Ascending aorta (tissue), 2 donors: ENCODE measurements at places on chromosomes 13 and 19.
A peak's percentile ranks its signal among the peaks of the same experiment; 100 is the strongest.

- DNase-seq: no peak
- no peaks in the 10 kb centered on the region for H3K27me3 ChIP-seq
Observed at GRCh38 chr13:73898276-73898675, 235.9 kb downstream of the KLF12 start.

DNA sequence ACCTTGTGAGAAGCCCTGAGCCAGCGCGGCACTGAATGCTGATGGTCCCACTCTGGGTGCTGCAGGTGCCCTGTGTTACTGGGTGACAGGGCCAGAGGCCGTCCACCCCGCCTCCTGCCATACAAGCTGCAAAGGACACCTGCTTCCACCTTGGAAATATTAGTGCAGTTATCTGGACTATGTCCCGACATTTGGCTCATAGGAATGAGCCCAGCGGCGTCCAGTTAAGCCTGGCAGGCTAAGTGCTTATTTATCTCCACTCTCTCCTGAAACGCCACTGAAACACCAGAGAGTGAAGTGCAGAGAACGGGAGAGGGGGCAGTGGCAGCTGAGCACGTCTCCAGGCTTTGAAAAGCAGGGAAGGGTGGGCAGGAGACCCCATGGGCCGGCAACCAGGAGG, 145.8 kb downstream of the KDM4B start:
- H3K4me3 ChIP-seq: no peak overlapping the region
- no peak for DNase-seq
- peaks cover 52% of the 10 kb centered on the region for H3K36me3 ChIP-seq

DNA sequence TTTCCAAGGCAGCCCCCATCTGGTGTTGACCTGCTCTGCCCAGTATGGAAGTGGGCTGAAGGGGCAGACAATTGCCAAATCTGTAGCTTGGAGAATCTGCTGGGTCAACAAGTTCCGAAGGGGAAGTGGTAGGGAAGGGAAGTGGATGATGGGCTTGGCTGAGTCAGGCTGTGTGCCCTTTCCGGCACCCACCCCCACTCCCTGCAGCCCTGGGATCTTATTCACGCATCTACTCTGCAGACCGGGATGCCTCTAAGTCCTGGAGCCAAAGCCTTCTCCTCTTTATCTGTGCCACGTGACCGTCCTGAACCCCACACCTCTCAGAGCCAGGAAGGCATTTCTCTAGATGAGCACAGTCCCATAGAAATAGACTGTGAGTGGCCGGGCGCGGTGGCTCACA, 7.5 kb upstream of the C5AR2 start:
- H3K4me1 ChIP-seq: no peaks in the 10 kb centered on the region
- no peak overlapping the region for H3K27ac ChIP-seq
- H3K27me3 ChIP-seq: no peaks in the 10 kb centered on the region
- H3K36me3 ChIP-seq: no peaks in the 10 kb centered on the region
- H3K4me3 ChIP-seq: no peak overlapping the region

DNA sequence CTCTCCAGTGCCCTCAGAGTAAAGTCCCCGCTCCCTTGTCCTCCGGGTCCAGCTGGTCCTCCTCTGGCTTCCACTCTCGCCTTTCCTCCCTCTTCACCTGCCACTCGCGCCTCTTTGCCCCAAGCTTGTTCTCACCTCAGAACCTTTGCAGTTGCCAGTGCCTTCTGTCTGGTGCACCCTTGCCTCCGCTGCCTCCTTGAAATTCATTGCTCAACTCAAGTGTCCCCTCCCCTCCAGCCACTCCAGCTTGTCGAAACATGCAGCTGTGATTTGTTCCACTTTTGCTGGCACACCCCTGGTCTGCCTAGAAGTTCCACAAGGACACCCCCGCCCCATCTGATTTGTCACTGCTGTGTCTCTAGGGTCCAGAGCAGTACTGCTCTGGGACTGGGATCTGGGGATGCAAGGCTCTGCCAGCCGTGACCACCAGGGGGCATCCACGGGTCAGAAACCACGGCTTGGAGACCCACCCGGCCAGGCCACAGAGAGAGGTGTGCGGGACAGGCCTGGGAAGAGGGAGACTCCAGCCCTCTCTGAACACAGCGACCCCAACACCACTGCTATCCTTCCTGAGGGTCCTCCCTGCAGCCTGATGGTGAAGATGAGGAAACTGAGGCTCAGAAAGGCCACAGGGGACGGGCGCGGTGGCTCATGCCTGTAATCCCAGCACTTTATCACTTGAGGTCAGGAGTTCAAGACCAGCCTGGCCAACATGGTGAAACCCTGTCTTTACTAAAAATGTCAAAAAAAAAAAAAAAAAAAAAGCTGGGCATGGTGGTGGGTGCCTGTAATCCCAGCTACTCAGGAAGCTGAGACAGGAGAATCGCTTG, 49.9 kb downstream of the AP1M1 start:
- no peak overlapping the region for H3K4me3 ChIP-seq
- peak; percentile 93 for DNase-seq
- no peaks in the 10 kb centered on the region for H3K36me3 ChIP-seq
- H3K27me3 ChIP-seq: no peaks in the 10 kb centered on the region
- no peak overlapping the region for H3K27ac ChIP-seq
- peaks cover 5% of the 10 kb centered on the region for H3K4me1 ChIP-seq

DNA sequence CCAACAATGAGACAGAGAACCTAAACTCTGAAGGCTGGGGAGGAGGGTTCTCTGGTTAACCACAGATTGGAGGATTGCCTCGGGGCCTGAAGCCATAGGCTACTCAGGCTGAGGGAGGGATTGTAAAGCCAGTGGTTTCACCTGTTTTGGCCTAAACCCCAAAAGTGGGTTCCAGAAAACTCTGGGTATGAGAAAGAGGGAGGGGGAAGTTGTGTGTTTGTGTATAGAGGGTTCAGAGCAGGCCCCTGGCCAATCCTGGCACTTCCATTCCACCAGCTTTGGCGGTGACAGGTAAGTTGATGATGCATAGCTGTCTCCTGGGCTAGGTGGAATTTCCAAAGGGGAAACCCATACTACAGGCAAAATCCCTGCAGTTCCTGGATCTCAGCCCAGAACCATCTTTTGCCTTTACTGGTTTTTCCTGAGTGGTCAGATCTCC, 13.5 kb upstream of the CCDC97 start:
- H3K27me3 ChIP-seq: no peaks in the 10 kb centered on the region
- DNase-seq: no peak
- H3K27ac ChIP-seq: peak overlapping the region; percentile 87
- peaks cover 83% of the 10 kb centered on the region for H3K36me3 ChIP-seq
- H3K4me3 ChIP-seq: no peak overlapping the region

GRCh38 chr13:113327391-113327765, 30.3 kb downstream of the LAMP1 start:
- no peaks in the 10 kb centered on the region for H3K4me1 ChIP-seq
- no peak for DNase-seq

GRCh38 chr19:42010245-42011126, 16.5 kb upstream of the ATP1A3 start:
- DNase-seq: no peak
- H3K4me3 ChIP-seq: no peak overlapping the region
- H3K36me3 ChIP-seq: peaks cover 13% of the 10 kb centered on the region

DNA sequence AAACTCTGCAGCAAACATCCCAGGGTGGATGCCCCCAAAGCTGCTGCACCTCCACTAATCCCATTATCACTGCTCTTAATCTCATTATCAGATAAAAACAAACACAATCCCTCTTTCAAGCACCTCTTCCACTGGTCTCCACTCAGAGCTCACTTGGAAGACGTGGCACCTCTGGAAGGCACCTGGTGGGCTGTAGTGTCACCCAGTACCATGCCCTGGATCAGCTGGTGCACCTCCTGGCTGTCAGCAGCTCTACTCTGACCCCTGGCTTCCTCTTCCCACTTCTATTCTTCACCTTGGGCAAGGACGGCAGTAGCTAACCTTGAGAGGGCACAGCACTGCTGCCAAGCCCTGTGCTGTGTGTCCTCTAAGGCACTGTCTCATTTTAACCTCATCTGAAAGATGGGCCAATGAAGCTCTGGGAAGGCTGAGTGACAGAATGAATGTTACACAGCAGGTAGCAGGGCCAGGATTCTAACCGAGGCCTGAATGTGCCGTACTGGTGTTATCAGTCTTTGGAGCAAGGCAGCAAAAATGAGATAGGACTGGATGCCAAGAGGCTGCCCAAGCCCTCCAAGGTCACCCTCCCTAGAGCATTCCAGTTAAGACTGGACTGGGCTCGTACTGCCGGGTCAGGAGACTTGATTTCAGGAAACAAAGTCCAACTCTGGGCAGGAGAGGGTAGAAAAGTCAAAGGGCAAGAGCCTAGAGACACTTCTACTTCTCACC, 7.4 kb downstream of the BRD4 start:
- peak overlapping the region; percentile 74 for H3K27ac ChIP-seq
- H3K27me3 ChIP-seq: no peaks in the 10 kb centered on the region
- peak overlapping the region; percentile 34 for H3K4me3 ChIP-seq
- DNase-seq: no peak

- no peak for DNase-seq
- H3K4me1 ChIP-seq: peaks cover 14% of the 10 kb centered on the region
- peak overlapping the region; percentile 2 for H3K27ac ChIP-seq
- no peaks in the 10 kb centered on the region for H3K27me3 ChIP-seq
Observed at GRCh38 chr19:19448238-19448544, 42.7 kb downstream of the GATAD2A start.

DNA sequence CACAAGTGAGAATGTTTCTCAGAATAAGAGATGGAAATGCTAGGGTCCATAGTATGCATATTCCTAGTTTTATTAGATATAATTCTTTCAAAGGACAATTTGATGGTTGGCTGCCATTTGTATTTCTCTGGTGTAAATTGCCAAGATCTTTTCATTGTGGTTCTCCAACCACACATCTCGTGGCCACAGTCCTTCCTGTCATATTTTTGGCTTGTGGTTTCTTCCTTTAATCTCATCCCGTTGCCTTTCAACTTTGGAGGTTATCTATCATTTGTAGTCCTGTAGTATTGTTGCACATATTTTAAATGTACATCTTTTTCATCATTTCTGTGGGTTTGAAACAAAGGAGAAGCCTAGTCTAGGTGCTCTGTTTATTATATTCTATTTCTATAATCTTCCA, 61.2 kb downstream of the WASF3 start:
- no peak for DNase-seq
- H3K36me3 ChIP-seq: no peaks in the 10 kb centered on the region
- no peak overlapping the region for H3K27ac ChIP-seq
- H3K27me3 ChIP-seq: no peaks in the 10 kb centered on the region
- no peak overlapping the region for H3K4me3 ChIP-seq

DNA sequence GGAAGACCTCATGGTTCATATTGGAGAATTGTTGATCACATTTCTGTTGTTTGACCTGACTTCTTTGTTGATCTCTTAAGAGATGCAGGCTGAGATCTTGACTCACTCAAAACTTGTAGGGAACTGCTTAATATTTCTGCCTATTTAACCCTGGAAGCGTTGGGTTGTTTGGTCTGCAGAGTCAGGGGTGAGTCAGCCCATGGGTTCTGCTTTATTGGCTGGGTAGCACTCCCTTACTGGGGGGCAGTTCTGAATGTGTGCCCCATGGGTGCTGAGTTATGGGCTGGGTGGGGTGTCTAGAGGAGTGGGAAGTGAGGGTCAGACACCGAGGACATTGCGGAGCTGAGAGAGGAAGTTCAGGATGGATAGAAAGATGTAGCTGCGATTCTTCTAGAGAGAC, 87.9 kb downstream of the LRCH1 start:
- H3K4me1 ChIP-seq: peaks cover 63% of the 10 kb centered on the region
- peak; percentile 71 for DNase-seq
- peak overlapping the region; percentile 68 for H3K27ac ChIP-seq

DNA sequence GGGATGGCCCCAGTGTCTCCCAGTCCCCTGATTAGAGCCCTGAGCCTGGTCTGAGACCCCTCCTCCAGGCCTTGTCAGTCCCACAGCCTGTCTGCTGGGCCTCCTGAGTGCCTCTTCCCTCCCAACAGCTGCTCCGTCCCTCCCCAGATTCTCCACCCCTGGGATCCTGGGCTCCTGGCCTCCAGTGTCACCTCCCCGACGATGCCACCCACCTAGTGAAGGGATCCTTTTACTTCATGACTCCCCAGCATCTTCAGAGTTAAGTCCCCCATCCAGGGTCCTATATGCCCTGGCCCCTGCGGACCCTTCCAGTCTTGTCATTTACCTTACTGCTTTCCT, 4.4 kb upstream of the PRX start:
- peaks cover 4% of the 10 kb centered on the region for H3K36me3 ChIP-seq
- no peaks in the 10 kb centered on the region for H3K27me3 ChIP-seq
- H3K4me3 ChIP-seq: no peak overlapping the region
- H3K27ac ChIP-seq: peak overlapping the region; percentile 31
- H3K4me1 ChIP-seq: peaks cover 13% of the 10 kb centered on the region

- H3K4me1 ChIP-seq: peaks cover 19% of the 10 kb centered on the region
- no peak for DNase-seq
- H3K36me3 ChIP-seq: no peaks in the 10 kb centered on the region
- peak overlapping the region; percentile 36 for H3K27ac ChIP-seq
- no peak overlapping the region for H3K4me3 ChIP-seq
Observed at GRCh38 chr13:51613535-51613934, 29.3 kb downstream of the WDFY2 start.

DNA sequence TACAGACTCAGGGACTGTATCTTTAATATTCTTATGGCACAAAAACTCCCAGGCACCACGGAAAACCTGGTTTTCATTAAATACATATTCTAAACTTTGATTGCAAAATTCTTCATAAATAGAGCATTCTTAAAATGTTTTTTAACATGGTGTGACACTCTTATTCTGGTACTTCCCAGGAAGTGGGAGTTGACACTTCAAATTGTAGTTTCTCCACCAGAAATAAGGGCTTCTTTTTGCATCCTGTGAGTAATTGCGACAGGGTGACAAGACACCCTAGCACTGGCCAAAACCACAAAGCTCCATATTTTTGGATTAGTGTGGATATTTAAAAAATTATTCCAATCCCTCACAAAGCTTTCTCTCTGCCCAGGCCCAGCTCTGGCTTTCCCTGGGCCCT, 43.6 kb upstream of the MTIF3 start:
- no peaks in the 10 kb centered on the region for H3K36me3 ChIP-seq
- no peak for DNase-seq
- H3K4me1 ChIP-seq: no peaks in the 10 kb centered on the region
- H3K27me3 ChIP-seq: no peaks in the 10 kb centered on the region

- H3K36me3 ChIP-seq: no peaks in the 10 kb centered on the region
- DNase-seq: no peak
- peaks cover 7% of the 10 kb centered on the region for H3K4me1 ChIP-seq
- no peak overlapping the region for H3K4me3 ChIP-seq
Observed at GRCh38 chr13:91133941-91134802, 213.3 kb upstream of the MIR17HG start.

- no peaks in the 10 kb centered on the region for H3K27me3 ChIP-seq
- H3K4me3 ChIP-seq: no peak overlapping the region
- no peaks in the 10 kb centered on the region for H3K4me1 ChIP-seq
Observed at GRCh38 chr19:32599736-32600157, 18.8 kb downstream of the PDCD5 start.

- no peaks in the 10 kb centered on the region for H3K4me1 ChIP-seq
- H3K27me3 ChIP-seq: no peaks in the 10 kb centered on the region
- no peaks in the 10 kb centered on the region for H3K36me3 ChIP-seq
Observed at GRCh38 chr19:35905178-35905727, 2.8 kb downstream of the TYROBP start.

DNA sequence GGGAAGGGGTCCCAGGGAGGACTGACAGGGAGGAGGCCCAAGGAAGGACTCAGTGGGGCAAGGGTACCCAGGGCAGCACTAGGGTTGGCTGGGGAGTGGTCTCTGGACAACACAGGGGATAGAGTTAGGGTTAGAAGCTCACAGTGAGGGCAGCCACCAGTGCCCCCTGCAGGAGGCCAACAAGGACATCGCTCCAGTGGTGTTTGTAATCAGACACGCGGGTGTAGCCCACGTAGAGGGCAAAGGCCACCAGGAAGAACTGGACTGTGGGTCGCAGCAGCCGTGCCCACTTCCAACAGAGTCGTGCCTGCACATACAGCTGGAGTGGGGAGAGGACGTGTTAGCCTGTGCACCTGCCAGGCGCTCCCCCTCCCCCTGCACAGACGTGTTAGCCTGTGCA, 9.2 kb downstream of the PLPP2 start:
- no peak overlapping the region for H3K4me3 ChIP-seq
- no peaks in the 10 kb centered on the region for H3K36me3 ChIP-seq

- no peaks in the 10 kb centered on the region for H3K27me3 ChIP-seq
- no peak for DNase-seq
Observed at GRCh38 chr19:12090807-12091206, 26.3 kb downstream of the ZNF844 start.
